Stimulated activated CD4-positive, alpha-beta T cell treated with anti-CD3 and anti-CD28 coated beads, Interleukin-15, amount 100 ng/mL, for 1 hour (primary cell): ENCODE measurements at places on chromosomes 4 and X.

DNA sequence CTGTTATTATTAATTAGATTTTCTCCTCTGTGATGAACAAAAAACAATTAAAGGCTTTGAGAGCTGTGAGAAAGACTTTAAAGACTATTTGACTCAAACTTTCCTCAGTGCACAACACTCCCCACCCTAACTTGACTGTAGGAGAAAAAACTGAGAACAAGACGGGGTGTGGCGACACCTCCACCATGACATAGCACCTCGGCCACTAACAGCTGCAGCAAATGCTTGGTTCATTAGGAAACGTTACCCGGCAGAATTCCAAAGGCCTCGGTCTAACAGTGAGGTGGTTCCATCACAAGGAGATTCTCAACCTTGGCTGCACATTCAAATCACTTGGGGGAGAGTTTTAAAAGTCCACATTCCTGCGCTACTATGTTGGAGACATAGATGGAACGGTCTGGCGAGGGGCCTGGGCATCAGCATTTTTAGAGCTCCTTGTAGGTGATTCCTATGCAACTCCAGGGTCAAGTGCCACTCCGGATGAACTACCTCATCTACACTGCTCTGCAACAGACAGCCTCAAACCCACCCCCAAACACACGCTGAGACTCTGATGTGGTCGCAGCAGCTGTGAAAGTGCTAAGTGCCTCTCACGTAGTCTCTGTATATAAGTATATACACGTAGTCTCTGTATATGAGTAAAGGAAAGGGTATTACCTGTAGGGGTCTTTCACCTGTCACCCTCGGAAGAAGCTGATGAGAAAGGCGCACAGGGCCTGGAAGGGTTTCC is 1.0 kb downstream of the FGFBP2 start:
- no peak for DNase-seq

DNA sequence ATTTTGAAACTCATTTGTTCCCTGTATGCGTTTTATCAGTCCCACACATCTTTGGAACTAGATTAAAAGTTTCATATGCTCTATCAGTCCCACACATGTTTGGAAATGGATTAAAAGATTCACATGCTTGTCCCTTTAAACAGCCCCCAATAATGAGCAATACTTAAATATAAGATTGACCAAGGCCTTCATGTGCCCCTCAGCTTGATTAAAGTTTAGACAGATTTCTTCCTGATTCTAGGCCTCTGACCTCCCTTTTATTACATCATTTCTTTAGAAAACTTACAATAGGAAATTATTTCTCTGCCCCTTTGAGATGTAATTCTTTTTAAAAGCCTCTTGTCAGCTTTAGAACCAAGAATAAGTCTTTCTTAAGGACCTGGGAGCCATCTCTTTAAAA is 31.7 kb upstream of the CABS1 start:
- DNase-seq, result no peak

DNA sequence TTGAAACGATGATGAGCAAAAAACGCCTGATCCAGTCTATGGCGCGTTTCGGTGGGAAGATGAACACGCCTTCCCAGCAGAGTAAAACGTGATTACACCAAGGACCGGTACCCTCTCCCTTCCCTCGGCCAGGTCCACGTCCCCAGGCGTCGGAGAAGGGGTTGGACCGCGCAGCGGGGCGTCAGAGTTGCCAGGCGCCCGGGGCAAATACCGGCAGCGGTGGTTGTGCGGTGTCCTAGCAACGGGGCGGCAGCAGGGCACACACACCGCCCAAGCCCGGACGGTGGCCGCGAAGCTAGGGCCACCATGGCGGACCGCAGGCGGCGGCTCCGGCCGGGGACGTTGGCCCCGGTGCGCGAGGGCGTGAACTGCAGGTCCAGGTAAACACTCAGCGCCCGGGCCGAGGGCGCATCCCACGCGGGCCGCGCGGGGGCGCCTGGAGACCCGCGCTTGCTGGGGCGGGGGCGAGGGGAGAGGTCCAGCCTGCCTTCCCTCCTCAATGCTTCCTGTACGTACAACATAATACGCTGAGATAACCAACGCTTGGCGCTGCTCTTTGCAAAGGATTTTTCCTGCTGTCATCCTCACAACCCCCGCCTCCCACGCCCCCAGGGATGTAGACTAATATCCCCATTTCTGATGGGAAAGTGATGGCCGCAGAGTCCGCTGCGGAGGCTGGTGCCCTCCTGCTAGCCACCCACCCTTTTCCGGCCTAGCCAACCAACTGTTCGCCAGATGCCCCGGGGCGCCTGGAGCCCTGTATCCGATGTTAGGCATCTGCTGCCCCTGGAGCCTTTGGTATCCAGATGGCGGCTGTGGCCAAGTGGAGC is at the start of gene FAM47E:
FAM47E (plus strand) TSS at position 281 of the 830 bp plus-strand sequence; CDS start at position 307, 26 bp downstream.
- DNase-seq, result no peak

DNA sequence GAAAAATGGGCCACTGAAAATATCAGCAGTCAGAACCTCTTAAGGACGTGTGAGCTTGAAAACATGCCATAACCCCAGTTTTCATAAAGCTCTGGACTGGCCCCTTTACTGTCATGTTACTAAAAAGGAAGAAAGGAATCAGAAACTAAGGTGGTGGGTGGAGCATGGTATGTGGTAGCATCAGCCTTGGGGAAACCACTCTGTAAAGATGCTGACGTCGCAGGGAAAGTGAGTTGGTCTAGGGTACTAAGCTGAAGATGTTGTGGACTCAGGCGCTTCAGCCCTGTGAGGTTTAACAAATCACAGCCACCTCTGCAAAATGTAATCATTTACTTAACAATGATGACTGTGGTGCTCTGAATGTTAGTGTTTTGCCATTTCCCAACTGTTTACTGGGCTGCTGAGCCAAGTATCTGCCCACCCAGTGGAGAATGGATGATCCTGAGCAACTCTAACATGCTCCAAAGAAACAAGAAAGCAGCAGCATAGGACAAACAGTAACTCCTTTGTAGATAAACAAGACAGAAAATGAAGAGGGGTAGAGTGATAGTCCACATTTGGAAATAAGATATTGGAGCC is 33.4 kb downstream of the C4orf54 start:
- no peak for DNase-seq
